Foreskin keratinocyte (primary cell): ENCODE measurements at places on chromosomes 11 and 22. TPM values are rescaled to one million over a fixed set of nuclear protein-coding genes. Genes with fewer than 3 reads are reported as not detected.

Gene TBX10
- not detected in 2 replicates for total RNA-seq

Gene SCN2B
- 0.14 and 0.42 TPM in 2 replicates for total RNA-seq

Gene RIMBP3C
- total RNA-seq = 0.07 TPM in 1 of 2 replicates, not detected in the other

Gene OR2D2
- 0.11 TPM in 1 of 2 replicates, not detected in the other for total RNA-seq

Gene MFNG
- total RNA-seq = 4.2 and 5.5 TPM in 2 replicates

Gene LINC01488
- not detected in 2 replicates for total RNA-seq

Gene MPZL3
- total RNA-seq = 9.8 and 11.5 TPM in 2 replicates
